ENCODE measurements at places on chromosomes 5 and 9.

GRCh38 chr5:174982485-174982884, 258.1 kb downstream of the MSX2 start:
- DNase-seq: no peak

- no peak for DNase-seq
Observed at GRCh38 chr5:87827539-87827938, 414.8 kb upstream of the CCNH start.

- no peak for DNase-seq
Observed at GRCh38 chr9:84879631-84880030, 210.1 kb downstream of the NTRK2 start.

DNA sequence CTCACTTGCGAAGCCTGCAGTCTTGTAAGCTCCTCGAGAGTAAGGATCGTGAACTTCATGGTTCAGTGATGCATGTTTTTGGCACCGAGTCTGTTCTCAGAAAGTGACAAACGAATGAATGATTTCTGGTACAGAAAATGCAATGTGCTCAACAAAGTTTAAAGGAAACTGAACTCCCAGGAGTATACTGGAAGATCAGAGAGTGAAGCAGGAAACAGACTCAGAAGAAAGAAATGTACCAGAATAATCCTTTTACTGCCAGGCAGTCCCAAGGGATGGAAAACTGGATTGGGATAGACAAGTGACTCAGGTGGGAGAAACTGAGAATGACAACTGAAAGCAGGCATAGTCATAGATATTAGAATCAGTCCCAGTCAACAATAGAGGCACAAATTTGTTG, 420.6 kb downstream of the CTNND2 start:
- no peak for DNase-seq

Measured in GM23338 (cell line).